Hematopoietic multipotent progenitor cell (in vitro differentiated cells): ENCODE measurements at places on chromosomes 4 and X.

GRCh38 chr4:7830747-7831146, 108.9 kb downstream of the AFAP1 start:
- no peak for DNase-seq

- DNase-seq = no peak
Observed at GRCh38 chr4:126718136-126718535, 914.6 kb upstream of the INTU start.

GRCh38 chr4:1336088-1336491, 10.9 kb upstream of the UVSSA start:
- no peak for DNase-seq

DNA sequence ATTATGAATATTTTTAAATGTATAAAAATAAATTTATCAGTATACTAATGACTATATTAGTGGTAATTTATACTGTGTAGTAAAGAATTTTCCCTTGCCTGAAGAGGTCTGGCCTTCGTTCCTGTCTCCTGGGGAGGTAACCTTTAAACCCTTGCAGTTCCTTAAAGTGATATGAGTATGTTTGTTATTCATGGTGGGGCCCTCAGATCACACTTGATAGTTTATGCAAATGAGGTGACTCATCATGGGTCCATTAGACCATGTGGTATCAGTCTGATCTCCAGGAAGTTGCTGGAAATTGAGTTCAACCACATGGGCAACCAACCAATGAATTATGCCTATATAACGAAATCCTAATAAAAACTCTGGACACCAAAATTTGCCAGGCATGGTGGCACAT, 904.1 kb downstream of the RPA4 start:
- DNase-seq = no peak

DNA sequence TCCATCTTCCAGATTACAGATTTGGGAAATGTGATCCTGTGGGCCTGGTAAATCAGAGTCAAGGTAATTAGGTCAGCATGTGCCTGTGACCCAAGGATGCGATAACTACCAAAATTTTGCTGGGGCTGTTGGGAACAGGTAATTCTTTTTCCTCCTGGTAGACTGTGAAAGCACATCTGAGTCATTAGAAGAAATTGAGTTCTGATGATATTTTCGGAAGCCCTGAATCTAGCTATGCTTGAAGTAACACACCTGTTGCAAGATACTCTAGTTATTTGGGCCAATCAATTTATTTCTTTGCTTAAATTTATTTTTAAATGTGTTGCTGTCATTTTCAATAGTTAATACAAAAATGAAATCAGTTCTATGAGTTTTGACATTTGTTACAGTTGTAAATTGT, 903.6 kb downstream of the RPA4 start:
- DNase-seq = no peak

- no peak for DNase-seq
Observed at GRCh38 chr4:2647403-2648158, 108.6 kb downstream of the TNIP2 start.
